ENCODE measurements at places on chromosomes 7 and 10. TPM values are rescaled to one million over a fixed set of nuclear protein-coding genes. Genes with fewer than 3 reads are reported as not detected.

OPN1SW gene
- polyA plus RNA-seq: not detected

ACSL5 gene
- 77.4 TPM for polyA plus RNA-seq

CCDC3 gene
- not detected for polyA plus RNA-seq

CRPPA gene
- 0.12 TPM for polyA plus RNA-seq

NXPH1 gene
- not detected for polyA plus RNA-seq

GATAD1 gene
- polyA plus RNA-seq: 6.1 TPM

PAPOLB gene
- not detected for polyA plus RNA-seq

ADGRA1 gene
- polyA plus RNA-seq: not detected

SPOCK2 gene
- 265 TPM for polyA plus RNA-seq

NPSR1 gene
- polyA plus RNA-seq: not detected

VPS26A gene
- 44.1 TPM for polyA plus RNA-seq

CLDN12 gene
- polyA plus RNA-seq: 0.52 TPM

FAM25A gene
- not detected for polyA plus RNA-seq

NUTM2D gene
- not detected for polyA plus RNA-seq

FAM221A gene
- polyA plus RNA-seq: 3.1 TPM

PHKG1 gene
- 0.71 TPM for polyA plus RNA-seq

LIPJ gene
- not detected for polyA plus RNA-seq

DKK1 gene
- polyA plus RNA-seq: not detected

TRIM73 gene
- 0.81 TPM for polyA plus RNA-seq

DRGX gene
- polyA plus RNA-seq: not detected

CALML3 gene
- not detected for polyA plus RNA-seq

LRRD1 gene
- polyA plus RNA-seq: 0.12 TPM

SMO gene
- not detected for polyA plus RNA-seq

MYH16 gene
- not detected for polyA plus RNA-seq

CALCR gene
- polyA plus RNA-seq: not detected

ADRB1 gene
- not detected for polyA plus RNA-seq

TDRD1 gene
- polyA plus RNA-seq: 0.32 TPM

AOC1 gene
- not detected for polyA plus RNA-seq

HPSE2 gene
- polyA plus RNA-seq: 0.31 TPM

SPDYE11 gene
- polyA plus RNA-seq: not detected

SHH gene
- polyA plus RNA-seq: not detected

EPHA1 gene
- polyA plus RNA-seq: 2.0 TPM

SYT15 gene
- 0.13 TPM for polyA plus RNA-seq

ZCWPW1 gene
- 4.5 TPM for polyA plus RNA-seq

VPS37D gene
- polyA plus RNA-seq: not detected

H2AZ2 gene
- polyA plus RNA-seq: 257 TPM

LBX1 gene
- not detected for polyA plus RNA-seq

NOD1 gene
- polyA plus RNA-seq: 7.0 TPM

GPR15LG gene
- polyA plus RNA-seq: not detected

STAMBPL1 gene
- 15.3 TPM for polyA plus RNA-seq

SEMA3D gene
- polyA plus RNA-seq: not detected

TFPI2 gene
- not detected for polyA plus RNA-seq

ACHE gene
- polyA plus RNA-seq: not detected

NUTM2E gene
- not detected for polyA plus RNA-seq

RNLS gene
- 5.6 TPM for polyA plus RNA-seq
